Neural progenitor cell (in vitro differentiated cells): ENCODE measurements at places on chromosomes 3 and 15. TPM values are rescaled to one million over a fixed set of nuclear protein-coding genes. Genes with fewer than 3 reads are reported as not detected.
A peak's percentile ranks its signal among the peaks of the same experiment; 100 is the strongest.

Gene ARRDC4
- total RNA-seq: 19.9 and 28.2 TPM in 2 replicates

Gene MEIS2
- total RNA-seq: 18.3 and 21.5 TPM in 2 replicates

Gene UQCRC1
- total RNA-seq: 240 and 246 TPM in 2 replicates

DNA sequence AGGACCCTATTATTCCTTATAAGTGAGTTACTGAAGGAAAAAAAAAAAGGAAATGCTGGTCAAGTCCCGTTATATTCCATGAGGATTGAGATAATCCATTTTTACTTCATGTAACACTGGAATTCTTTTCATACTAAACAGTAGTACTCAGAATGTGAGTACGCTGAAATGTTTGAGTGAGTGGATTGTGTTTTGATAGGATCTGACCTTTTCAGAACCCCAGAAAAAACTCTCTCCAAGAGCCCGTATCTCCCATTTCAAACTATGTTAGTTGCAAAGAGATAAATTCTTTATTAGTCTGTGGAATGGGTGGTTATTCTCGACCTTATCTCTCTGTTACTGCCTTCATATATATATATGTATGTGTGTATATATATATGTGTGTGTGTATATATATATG is 2.5 kb upstream of the LPP start:
- DNase-seq: no peak

GRCh38 chr3:72123908-72124441 is 339.0 kb upstream of the PROK2 start:
- DNase-seq: no peak

- peak; percentile 74 for DNase-seq
Measured at GRCh38 chr15:64699751-64700388, 75.5 kb downstream of the RBPMS2 start.

- no peak for DNase-seq
Measured at GRCh38 chr3:15040844-15041243, 24.3 kb downstream of the MRPS25 start.

GRCh38 chr3:194779729-194780224 is 94.1 kb downstream of the FAM43A start:
- DNase-seq: no peak

DNA sequence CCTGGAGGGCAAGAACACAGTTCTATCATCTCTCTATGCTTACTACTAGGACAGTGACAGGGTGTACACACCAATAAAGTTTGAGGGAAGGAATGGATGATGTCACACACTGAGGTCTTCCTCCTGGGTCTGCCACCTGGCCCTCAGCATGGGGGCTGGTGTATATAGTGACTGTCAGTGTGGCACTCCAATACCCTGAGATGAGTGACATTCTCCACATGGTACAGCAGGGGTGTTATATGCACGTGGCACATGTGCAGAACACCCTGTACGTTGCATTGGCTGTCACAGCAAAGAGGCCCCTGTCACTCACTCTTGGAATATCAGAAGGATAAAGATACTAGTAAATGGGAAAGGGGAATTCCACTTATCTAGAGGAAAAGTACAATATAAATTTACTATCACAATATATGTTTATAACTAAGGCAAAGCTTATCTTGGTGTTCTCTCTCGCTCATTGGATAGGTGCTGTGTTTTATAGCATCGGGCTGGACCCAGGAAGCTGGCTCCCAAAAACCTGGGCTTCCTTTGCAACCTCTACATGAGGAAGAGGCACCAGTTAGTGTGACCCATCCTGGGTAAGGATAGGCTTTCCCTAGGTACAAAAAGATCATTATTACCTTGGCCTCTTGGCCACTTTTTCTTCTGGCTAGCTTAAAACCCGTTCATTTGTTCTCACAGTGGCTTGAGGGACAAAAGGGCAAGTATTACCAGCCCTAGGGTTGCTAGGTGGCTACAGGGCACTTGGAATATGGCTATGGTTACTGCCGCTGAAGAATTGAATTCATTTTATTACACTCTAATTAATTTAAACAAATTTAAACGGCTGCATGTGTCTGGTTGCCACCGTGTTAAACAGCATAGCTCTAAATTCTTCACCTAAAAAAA is 54.8 kb upstream of the HES1 start:
- no peak for DNase-seq

- DNase-seq: no peak
Measured at GRCh38 chr15:40825661-40826422, 2.7 kb downstream of the PPP1R14D start.

GRCh38 chr3:71478568-71478967 is 105.0 kb downstream of the FOXP1 start:
- DNase-seq: no peak
